CD4-positive, alpha-beta T cell treated with Interleukin-10 for 1 hour (primary cell): ENCODE measurements at places on chromosomes 12 and 14.

DNA sequence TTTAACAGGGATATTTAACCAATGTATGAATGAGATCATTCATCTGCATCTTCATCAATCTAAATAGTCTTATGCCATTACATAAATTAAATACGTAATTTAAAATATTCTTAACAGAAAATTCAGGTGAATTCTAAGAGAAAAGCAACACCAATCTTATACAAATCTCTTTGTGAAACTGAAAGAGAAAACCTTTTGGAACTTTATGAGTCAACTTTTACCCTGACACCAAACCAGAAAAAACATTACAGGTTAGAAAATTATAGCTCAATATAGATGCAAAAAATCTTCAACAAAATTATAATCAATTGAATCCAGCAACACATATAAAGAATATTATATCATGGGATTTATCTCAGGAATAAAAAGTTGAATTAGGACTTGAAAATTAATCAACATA lies 3.4 kb downstream of the GLIPR1L1 start:
- DNase-seq = no peak

DNA sequence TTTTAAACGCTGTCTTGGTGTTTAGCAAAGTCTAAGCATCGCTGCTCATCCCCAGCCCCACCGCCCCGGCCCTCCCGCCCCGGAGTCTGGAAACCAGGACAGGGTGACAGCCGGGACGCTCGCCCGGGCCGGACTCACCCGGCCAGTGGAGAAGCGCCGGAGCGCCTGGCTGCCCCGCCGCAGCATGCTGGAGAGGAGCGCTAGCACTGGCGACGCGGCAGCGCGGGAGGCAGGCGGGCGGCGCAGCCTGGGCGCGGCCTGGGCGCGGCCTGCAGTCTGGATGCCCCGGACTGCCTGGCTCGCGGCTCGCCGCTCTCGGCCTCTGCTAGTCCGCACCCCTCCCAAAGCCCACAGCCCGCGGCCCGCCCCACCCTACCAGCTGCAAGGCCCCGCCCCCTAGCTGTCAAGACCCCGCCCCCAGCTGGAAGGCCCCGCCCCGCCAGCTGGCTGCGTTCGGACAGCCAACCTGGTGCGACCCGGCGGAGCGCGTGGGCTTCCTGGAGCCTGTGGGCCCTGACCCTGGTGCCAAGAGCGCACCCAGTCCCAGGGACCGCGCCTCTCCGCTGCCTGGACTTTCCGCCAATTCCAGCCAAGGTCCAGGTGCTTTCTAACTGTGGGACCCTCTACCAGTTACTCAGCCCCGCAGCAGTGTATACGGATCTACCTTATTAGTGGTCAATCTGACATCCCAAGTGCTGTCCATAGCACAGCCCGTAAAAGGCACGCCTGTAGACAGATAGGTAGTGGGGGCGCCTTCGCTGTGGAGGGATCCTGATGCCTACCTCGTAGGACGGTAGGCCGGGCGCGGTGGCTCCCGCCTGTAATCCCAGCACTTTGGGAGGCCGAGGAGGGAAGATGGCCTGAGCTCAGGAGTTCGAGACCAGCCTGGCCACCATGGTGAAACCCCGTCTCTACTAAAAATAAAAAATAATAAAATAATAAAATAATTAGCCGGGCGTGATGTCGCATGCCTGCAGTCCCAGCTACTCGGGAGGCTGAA lies at the start of gene ALDH1L2:
ALDH1L2 (minus strand) TSS at position 208 of the 1,000 bp plus-strand sequence; CDS start at position 186, 22 bp downstream.
- DNase-seq = peak; percentile 50

DNA sequence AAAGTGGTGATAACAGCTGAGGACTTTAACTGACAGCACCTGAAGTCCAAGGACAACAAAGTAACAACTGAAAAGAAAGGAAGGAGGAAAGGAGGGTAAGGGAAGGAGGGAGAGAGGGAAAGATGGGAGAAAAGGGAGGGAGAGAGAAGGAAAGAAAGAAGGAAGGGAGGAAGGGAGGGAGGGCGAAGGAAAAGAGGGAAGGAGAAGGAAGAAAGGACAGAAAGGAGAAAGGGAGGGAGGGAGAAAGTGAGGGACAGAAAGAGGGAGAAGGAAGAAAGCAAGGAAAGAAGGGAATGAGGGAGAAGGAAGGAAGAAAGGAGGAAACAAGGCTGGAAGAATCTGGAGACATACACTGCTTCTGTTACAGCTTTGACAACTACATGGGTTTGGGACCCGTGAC lies 494.4 kb downstream of the FUT8 start:
- DNase-seq = no peak

GRCh38 chr14:22252686-22253085 lies 336.3 kb downstream of the DAD1 start:
- DNase-seq = no peak

DNA sequence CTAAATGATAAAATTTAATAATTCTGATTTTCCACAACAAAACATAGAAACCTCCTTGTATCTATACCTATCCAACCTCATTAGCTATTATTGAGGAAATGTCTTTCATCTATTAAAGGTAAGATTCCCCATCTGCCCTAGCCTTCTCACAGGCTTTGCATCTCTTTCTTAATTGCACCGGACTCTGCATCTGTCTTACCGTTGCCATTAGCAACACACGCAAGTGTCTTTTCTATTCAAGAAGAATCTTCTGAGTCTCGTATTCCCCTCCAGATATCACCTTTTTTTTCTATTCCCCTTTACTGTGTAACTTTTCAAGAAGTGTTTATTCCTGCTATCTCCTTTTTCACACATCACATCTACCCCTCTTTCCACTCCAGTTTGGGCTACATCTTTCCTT lies 500.0 kb downstream of the NOVA1 start:
- no peak for DNase-seq
